ENCODE measurements at places on chromosomes 1 and 21.
A peak's percentile ranks its signal among the peaks of the same experiment; 100 is the strongest.

GRCh38 chr1:201138311-201138840 lies 11.4 kb upstream of the ASCL5 start:
- DNase-seq = peak; percentile 16

DNA sequence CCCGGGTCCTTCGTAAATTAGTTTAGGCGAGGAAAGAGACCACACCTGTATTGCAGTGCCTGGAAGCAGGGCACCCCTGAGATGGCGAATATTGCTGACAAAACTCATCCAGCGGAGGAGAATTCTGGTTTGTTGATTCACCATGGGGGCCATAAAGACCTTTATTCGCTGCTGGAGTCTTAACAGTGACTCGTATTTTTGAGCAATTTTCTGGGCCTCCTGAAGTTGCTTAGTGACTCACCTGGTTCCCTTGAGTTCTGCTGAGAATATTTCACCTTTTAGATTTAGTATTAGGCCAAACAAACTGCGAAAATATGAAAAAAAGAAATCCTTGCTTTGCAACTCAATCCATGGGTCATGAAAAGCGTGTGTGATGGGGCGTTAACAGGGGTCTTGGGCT lies 20.6 kb upstream of the H6PD start:
- no peak for DNase-seq

DNA sequence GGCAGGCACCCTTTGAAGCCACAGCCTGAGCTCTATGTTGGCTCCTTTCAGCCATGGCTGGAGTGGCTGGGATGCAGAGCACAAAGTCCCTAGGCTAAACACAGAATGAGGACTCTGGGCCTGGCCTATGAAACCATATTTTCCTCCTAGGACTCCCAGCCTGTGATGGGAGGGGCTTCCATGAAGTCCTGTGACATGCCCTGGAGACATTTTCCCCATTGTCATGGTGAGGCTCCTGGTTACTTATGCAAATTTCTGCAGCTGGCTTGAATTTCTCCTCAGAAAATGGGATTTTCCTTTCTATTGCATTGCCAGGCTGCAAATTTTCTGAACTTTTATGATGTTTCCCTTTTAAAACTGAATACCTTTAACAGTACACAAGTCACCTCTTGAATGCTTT lies 61.3 kb downstream of the VCAM1 start:
- DNase-seq = no peak

GRCh38 chr1:21546122-21546825 lies 37.1 kb downstream of the ALPL start:
- no peak for DNase-seq

DNA sequence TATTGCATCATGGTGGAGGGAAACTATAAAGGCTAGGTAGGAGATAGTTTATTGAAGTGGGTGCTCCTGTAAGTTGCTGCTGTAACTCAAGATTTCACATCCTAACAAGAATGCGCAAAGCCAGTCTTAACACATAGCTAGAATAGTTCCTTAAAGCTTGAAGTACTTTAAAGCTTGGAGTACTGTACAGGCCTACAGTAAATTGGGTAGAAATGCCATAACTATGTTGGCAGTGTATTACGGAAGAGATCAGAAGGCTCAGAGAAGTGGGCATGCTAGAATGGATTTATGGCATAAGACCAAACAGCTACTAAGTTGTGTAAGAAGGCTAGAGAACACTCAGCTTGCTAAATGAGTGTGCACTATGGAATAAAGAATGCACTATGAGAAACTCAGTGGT lies 44.5 kb downstream of the DMRTA2 start:
- no peak for DNase-seq

- no peak for DNase-seq
These were observed 50.3 kb upstream of the L1TD1 start for GRCh38 chr1:62144238-62144831.

DNA sequence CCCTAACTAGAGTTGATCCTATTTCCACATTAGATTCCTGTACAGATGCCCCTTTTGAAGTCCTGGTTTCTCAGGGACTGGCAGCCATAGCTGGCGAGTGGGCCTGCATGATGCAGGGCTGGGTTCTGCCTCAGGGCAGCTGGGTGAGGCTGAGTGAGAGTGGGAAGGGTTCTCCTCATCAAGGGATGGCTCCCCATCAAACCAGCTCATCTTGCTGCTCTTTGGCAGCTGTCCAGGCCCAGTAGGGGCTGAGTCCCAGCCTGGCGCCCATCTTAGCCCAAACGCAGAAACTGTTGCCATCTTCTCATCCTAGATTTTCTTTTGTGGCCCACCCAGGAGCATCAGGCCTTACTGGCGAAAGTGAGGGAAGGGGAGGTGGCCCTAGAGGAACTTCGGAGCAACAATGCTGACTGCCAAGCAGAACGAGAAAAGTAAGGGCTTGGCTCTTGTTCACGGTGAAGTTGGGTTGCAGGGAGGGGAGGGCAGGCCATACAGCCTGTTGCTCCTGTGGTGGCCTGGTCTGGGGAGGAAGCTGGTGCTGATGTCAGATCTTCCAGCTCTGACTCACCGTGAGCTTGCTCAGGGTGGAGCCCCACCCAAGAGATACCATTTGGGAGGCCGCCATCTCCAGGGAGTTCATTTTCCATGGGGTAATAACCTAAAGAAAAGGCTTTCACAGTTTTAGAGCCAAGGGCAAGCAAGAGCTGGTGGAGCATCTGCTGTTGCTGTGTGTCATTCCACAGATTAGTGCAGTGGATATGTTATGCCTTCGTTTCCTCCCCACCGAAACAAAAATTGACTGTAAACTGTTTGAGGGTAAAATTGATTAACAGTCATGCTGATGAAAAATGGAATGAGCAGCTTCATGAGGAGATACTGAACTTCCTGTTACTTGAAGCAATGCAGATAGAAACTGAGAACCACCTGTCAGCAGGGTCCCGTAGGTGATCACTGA lies 34.7 kb downstream of the TUFT1 start:
- no peak for DNase-seq

- no peak for DNase-seq
These were observed 485.5 kb downstream of the PTPRC start for GRCh38 chr1:199124351-199124750.

DNA sequence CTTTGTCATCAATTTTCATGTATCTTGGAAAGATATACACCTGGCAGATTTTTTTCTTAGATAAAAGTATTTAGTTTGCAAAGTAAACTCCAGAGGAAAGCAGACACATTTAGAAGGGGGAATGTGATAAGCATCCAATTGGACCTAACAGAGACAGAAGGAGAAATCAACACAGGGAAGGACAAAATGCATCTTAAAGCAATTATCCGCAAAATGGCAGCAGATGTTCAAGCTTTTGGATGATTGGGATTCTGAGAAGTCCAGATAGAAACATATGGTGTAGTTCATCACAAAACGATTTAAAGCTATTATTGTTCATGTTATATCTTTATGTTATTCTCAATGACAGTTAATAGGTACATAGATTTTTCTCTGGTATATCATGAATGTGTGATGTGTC lies 1153.1 kb upstream of the B3GALT2 start:
- DNase-seq = no peak

DNA sequence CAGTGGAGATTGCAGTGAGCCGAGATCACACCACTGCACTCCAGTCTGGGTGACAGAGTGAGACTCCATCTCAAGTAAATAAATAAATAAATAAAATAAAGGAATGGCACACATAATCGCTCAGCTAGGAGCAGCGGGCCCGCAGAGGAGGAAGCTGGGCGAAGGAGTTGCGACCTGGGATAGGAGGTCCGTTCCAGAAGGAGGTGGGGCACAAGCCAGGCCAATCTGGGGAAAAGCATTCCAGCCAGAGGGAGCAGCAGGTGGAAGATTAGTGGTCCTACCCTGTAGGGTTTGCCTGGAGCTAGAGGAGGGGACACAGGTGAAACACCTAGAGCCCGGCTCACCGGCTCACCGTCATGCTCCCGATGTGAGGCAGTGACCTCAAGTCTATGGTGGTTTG lies 40.3 kb upstream of the CASZ1 start:
- peak; percentile 41 for DNase-seq

GRCh38 chr1:18855573-18855972 lies 3.9 kb downstream of the TAS1R2 start:
- peak; percentile 29 for DNase-seq

GRCh38 chr1:230975636-230976035 lies 3.0 kb downstream of the TTC13 start:
- no peak for DNase-seq

DNA sequence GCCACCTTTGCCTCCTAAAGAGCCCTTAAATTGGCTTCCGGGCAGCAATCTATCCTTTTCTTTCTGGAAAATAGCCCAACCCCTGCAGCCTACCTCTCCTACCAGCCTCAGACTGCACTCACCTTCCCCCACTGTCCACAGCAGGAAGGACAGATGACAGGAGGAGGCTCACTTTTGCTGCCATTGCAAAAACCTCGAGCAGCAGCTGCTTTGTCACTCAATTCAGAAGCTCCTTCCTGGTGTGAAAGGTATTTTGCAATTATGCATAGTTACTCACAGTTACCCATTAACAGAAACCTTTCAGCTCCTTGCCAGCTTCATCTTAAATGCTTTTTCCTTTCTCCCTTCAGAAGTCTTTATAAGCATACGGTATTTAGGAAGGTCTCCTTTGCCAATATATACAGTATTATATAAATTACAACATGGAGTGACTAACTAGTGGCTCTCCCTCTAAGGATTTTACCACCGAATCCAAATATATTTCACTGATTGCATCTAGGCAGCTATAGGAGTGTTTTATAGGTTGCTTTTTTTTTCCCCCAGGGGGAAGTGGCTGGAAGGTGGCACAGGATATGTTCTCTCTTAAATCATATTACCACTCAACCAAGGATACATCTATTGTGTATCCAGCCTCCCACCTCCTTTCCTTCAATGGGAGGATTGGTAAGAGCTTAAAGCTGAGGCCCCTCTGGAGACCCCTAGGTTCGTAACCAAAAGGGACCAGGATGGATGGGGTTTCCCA lies 142.1 kb upstream of the IPO9 start:
- DNase-seq = no peak

- DNase-seq = no peak
These were observed 2.1 kb downstream of the CDC7 start for GRCh38 chr1:91502672-91503184.

- no peak for DNase-seq
These were observed 7.8 kb downstream of the ERI3 start for GRCh38 chr1:44347280-44347679.

- DNase-seq = no peak
These were observed 28.0 kb downstream of the DENND2D start for GRCh38 chr1:111172463-111172862.

DNA sequence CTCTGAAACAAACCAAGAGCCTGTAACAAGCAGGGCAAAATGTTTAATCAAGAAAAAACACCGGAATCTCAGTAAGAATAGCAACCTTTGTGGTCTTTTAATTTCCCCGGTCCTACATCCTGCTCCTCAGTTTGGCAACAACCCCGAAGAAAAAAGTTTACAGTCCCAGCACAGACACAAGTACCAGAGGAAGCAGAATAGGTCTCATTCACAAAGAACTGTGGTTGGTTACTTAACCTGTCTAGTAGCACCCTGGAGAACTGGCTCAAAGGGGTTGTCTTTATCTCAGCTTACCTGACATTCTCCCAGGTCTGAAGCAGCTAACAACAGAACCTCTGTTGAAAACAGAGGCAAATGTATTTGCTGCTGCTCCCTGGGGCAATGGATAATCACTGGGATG lies 399.3 kb downstream of the AJAP1 start:
- DNase-seq = no peak

- peak; percentile 1 for DNase-seq
These were observed 6.9 kb upstream of the SLC45A3 start for GRCh38 chr1:205687242-205687641.

- DNase-seq = no peak
These were observed 228.8 kb upstream of the B3GALT2 start for GRCh38 chr1:193415256-193415655.

GRCh38 chr1:44565833-44566232 lies 108.4 kb downstream of the TMEM53 start:
- DNase-seq = no peak

DNA sequence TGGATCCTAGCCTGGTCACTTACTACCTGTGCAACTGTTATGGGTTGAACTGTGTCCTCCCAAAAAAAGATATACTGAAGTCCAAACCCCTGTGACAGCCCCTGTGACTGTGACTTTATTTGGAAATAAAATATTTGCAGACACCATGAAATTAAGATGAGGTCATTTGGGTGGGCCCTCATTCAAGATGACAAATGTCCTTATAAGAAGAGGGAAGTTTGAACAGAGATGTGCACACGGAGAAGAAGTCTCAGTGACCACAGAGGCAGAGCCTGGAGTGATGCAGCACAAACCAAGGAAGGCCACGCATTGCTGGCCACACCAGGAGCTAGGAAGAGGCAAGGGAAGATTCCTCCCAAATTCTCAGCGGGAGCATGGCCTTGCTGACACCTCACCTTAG lies 249.7 kb upstream of the RUNX1 start:
- no peak for DNase-seq

GRCh38 chr1:31814631-31815306 lies 1.1 kb downstream of the SPOCD1 start:
- DNase-seq = no peak

DNA sequence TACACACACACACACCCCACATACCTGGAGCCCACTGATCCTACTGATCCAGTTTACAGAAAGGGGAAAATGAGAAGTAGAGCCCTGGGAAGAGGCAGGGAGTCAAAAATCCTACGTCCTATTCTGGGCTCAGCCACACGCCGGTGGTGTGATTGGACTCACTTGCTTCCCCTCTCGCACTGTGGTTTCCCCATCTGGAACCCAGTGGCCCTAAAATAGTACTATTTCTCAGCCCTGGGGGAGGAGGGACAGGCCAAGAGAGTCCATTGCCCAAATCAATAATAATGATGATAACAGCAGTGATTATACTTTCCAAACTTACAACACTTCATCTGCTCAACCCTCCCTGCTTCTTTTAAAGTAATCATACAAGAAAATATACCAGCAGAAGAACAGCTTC lies 2.9 kb upstream of the PIGR start:
- no peak for DNase-seq

DNA sequence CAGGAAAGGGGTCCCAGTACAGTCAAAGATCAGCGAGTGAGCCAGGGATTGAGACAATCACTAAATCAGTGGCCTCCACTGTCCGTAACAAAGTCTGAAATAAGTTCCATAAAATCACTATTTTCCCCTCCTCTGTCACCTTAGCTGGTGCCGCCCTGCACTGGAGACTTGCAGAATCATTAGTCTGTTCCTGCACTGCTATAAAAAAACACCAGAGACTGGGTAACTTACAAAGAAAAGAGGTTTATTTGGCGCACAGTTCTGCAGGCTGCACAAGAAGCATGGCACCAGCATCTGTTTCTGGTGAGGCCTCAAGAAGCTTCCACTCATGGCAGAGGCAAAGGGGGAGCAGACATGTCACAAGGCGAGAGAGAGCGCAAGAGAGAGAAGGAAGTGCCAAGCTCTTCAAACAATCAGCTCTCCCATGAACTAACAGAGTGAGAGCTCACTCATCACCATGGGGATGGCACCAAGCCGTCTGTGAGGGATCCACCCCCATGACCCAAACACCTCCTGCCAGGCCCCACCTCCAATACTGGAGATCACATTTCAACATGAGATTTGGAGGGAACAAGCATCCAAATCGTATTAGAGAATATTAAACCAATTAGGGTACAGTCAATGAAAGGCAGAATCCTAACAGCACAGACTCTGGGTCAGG lies 129.8 kb upstream of the TIAM1 start:
- DNase-seq = no peak
